ENCODE measurements at places on chromosomes 6 and 20. TPM values are rescaled to one million over a fixed set of nuclear protein-coding genes. Genes with fewer than 3 reads are reported as not detected.

The SDHAF4 gene
- total RNA-seq = 4.4 TPM

The HLA-DQB1 gene
- total RNA-seq = not detected

The ARMH2 gene
- total RNA-seq = not detected

The IFT52 gene
- total RNA-seq = 25.4 TPM

The MRPL14 gene
- total RNA-seq = 70.8 TPM

The ADNP gene
- 43.7 TPM for total RNA-seq

Data from A549 treated with RU486 at 1 μM for 4 hours (cell line).